ENCODE measurements at places on chromosomes 5 and 9.

DNA sequence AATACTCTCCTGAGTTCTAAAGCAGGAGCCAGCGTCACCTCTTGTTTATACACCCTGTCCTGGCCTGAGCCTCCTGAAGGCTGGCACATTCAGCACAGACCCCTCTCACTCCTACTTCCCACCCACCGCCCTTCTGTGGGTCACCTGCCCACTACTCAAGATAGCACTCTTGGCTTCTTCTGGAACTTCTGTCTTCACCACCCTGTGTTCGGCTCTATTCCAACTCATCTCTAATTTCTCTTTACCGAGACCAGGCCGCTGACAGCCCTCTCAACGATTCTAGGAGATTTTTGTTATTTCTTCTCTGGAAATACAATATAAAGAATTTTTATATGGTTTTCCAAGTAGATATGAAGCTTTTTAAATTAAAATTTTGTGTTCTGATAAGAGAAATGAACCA, 57.4 kb downstream of the IRF1 start:
- no peak for DNase-seq

- no peak for DNase-seq
These were observed 44.0 kb upstream of the GLRX start for GRCh38 chr5:95866435-95867040.

DNA sequence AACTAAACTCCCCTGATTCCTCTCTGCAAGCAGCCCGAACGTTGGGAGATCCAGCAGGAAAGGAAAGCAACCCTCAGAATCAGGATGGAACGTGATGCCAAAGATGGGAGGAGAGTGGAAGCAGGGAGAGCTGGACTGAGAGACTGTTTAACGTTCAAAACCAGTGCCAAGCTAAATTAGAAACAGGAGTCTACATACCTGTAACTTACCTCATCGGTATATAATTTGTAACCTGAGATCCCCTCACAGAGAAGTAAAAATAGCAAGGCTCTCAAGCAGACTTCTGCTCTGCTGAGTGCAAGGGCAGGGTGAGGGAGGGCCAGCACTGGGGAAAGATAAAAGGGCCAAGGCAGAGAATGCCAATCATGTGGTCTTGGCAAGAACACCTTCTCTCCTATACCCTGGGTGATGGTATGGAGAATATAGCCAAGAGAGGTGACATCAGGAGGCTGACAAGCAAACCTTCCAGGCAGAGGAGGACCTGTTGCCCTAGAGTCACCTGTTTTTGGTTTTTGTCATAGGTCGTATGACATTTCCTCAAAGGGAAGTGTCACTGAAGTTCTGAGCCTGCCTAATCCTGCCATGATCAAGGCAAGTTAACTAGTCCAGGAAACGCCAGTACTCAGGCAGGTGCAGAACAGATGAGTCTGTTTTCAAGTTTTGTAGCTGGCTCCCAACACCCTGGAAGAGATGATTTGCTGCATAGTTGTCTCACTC, 472.0 kb downstream of the NFIB start:
- peak; percentile 7 for DNase-seq

DNA sequence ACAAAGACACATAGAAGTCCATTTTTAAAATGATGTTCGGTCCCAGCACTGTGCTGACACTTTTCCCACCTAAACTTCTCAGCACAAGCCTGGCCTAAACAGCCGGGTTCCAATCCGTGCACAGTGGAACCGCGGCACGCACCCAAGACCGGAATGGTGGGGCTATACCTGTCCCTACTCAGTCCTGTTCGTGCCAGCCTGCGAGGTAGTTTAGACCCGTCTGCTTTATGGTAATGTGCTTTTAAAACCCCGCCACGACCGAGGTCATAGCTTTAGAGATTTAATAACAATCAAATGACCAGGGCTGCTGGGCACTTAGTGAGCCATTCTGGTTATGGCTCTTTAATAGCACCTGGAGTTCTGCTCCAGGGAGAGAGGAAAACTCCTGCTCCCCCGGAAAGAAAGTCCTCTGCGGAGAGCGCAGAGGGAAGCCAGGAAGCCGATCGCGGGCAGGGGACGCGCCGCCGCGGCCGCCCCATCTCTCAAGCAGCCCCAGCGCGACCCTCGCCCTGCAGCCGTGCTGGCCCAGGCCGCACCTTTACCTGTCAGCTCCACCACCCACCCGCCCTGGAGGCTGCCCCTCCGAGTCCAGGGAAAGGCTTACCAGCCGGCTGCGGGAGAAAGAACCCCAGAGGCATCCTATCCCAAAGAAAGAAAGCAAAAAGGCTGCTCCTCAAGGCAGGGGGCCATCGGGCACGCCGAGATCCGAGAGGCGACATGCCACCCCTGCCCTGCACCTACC, 511 bp downstream of the ARL15 start:
- peak; percentile 76 for DNase-seq

- no peak for DNase-seq
These were observed 450.3 kb upstream of the CLINT1 start for GRCh38 chr5:158309088-158309807.

DNA sequence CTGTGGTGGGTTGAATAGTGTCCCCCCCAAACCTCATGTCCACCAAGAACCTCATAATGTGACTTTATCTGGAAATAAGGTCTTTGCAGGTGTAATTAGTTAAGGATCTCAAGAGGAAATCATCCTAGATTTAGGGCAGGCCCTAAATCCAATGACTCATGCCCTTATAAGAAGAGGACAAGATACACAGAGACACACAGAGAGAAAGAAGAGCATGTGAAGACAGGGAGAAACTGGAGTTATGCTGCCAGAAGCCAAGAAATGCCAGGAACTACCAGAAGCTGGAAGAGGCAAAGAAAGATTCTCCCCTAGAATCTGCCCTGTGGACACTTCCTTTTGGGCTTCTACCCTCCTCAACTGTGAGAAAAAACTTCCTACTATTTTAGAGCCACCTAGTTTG, 8.8 kb downstream of the FAM13B start:
- no peak for DNase-seq

GRCh38 chr5:151408591-151409230, 38.7 kb upstream of the SLC36A1 start:
- no peak for DNase-seq

DNA sequence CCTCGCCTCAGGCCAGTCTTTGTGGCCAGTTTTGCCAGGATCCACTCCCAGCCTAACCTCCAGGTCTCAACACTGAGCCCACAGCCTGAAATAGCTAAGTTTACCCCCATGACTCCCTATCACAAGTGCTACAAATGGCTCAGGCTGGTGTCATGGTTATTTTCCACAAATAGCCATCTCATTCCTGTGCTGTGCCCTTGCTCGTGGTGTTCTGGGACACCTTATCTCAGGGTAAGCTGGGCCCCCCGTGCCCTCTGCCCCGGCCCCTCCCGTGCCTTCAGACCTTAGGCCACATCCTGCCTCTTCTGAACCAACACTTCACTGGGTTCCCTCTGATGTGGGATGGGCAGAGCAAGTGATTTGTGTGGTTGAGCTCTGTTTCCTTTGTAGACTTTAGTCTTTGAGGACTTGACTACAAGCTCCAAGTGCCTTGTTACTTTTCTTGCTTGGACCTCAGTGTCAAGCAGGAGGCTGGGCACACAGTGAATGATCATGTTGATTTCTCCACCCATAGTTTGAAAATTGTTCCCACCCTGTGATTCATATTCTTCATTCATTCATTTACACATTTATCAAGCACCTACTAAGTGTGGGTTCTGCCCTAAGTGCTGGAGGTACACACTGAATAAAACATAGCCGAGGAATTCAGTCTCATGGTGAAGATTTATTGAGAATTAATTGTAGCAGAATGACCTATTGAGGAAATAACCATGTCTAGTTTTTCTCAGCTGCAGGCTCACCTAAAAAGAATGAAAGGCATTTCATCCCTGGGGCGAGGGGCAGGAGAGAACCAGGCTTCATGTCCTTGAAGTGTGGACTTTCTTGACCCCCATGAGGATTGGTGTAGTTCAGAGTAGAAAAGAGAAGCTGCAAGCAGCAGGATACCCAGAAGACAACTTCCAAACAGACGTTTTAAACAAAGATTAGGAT, 84.5 kb upstream of the CTNNA1 start:
- no peak for DNase-seq

GRCh38 chr5:142777099-142777498, 6.9 kb downstream of the ARHGAP26 start:
- no peak for DNase-seq

- no peak for DNase-seq
These were observed 22.4 kb downstream of the GRAMD2B start for GRCh38 chr5:126445502-126446174.

DNA sequence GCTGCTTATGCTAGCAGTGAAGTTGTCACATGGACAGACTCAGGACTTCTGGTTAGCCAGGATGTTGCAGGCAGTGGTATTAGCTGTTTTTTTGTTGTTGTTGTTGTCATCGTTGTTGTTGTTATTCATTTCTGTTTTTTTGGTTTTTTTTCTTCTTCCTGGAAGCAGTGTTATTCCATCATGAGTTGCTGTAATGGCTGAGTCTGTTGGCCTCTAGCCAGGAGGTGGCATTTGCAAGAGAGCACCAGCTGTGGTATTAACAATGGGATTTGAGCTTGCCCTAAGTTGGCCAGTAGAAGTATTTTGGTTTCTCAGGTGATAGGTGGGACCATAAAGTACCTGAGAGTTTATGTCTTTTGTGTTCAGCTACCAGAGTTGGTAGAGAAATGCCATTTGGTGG, 561.1 kb downstream of the KCTD16 start:
- no peak for DNase-seq

DNA sequence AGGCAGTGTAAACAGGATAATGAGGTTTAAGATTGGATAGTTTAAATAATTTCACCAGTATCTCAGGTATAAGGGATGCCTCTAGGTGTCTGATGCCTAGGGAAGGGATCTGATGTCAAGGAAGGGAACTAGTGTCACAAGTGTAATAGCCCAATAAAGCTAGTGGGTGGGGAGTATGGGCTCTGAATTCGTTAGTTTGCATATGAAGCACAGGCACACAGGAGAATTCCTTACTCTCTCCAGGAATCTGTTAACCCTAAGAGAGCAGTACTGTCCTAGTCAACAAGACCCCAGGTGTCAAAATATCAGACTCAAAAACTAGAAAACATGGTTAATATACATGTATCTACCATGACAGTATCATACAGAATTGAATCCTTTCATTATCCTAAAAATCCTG, 352.5 kb upstream of the CYLC2 start:
- DNase-seq, result no peak

- no peak for DNase-seq
These were observed 75.5 kb downstream of the FGF1 start for GRCh38 chr5:142610176-142611001.

Data from RWPE1 (cell line).